ENCODE measurements at places on chromosomes 6 and 20. TPM values are rescaled to one million over a fixed set of nuclear protein-coding genes. Genes with fewer than 3 reads are reported as not detected.

Gene ACSS2
- total RNA-seq, result 48.2 TPM

Gene SGK2
- not detected for total RNA-seq

Gene MOXD1
- 96.5 TPM for total RNA-seq

Gene GSTA1
- 0.68 TPM for total RNA-seq

Gene DDO
- total RNA-seq, result 5.5 TPM

Gene MOCS3
- 10.1 TPM for total RNA-seq

Gene ARMH2
- not detected for total RNA-seq

Gene OR12D3
- not detected for total RNA-seq

Gene FLRT3
- 1.4 TPM for total RNA-seq

- DNase-seq, result no peak
Observed at GRCh38 chr20:10747019-10747418, 73.2 kb upstream of the JAG1 start.

- DNase-seq, result no peak
Observed at GRCh38 chr20:36210436-36211021, 25.7 kb upstream of the AAR2 start.

DNA sequence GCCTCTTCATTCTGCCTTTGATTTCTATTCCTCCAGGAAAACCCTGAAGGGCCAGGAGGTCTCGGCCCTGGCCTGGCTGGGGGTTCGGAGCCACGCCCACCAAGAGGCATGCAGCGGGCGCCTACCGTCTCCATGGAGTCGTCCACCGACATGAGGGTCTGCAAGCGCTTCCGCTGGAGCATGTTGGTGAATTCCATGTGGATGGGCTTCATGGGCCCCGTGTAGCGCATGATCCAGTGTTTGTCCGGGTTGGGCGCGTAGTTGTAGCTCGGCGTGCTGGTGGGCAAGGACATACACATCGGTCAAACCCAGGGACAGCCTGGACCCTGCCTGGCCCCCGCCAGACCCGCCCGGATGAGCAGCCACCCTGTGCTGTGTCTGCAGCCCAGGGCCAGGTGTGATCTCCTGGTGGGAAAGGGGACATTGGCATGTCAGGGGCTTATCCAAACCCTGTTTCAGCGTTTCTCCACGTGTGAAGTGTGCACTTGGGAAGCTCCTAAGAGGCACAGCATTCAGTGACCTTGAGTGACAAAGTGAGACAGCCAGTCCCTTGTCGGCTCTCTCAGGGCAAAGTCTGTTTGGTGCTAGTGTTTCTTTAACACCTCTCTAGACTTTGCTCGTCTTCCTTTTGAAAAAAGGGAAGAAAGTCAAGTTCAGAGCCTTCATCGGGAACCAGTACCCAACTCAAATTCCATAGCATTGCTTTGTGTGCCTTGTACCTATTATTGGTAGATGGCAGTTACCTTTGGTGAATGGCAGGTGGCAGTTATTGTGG, 100.8 kb downstream of the SULF2 start:
- no peak for DNase-seq

DNA sequence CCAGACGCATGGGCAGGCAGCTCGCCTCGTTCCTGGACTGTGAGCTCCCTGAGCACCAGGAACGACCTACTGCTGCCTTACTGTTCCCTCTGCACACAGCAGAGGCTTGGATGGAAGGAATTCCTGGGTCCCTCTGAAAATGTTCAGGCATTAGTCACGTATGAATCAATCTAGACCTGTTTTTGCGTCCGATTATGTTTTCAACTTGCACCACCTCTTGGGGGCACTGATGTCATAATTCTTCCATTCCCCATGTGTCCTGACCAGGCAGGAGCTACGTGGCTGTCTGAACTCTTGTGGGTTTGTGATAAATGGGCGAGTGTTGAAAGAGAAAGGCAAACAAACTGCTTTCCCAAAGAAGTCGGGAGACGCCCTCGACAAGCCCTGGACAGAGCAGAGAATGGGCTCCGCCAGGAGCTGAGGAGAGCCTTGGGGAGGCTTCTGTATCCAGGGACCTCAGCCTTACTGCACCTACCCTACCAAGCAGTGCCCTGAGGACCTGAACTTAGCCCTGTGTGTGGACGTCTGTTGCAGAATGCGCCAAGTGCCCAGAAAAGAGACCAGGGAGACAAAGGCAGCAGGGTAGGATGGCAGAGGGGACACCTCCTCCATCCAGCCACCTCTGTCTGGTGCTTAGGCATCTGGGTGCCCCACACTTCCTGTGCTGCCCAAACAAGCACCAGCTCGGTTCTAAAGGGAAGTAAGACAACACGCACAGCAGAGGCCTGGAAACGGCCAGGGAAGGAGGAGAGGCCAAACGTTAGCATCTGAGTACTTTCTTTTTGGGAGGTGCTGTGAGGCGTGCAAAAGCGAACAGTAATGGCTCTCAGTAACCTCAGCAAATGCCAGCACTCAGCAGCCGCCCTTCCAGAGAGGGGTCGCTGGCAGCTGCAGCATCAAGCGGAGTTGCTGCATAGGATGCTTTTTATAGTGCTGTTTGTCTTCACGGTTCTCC, 124.2 kb downstream of the LY86 start:
- DNase-seq, result peak; percentile 19

DNA sequence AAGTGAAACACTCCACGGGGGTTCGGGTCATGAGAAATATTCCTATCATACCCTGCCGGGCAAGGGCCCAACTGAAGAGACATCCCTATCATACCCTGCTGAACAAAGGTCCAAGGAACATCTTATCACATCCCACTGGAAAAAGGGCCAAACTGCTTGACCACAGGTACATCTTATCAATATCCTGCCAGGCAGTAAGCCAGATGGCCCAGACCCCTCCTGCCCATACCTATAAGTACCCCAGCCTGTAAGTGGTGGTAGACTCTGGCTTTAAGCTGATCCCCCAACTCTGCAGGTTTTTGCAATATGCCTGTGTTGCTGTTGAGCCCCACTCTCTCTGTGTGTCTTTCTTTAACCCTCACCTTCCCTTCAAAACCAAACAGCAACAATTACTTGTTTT, 51.6 kb downstream of the ZNF334 start:
- DNase-seq, result no peak

DNA sequence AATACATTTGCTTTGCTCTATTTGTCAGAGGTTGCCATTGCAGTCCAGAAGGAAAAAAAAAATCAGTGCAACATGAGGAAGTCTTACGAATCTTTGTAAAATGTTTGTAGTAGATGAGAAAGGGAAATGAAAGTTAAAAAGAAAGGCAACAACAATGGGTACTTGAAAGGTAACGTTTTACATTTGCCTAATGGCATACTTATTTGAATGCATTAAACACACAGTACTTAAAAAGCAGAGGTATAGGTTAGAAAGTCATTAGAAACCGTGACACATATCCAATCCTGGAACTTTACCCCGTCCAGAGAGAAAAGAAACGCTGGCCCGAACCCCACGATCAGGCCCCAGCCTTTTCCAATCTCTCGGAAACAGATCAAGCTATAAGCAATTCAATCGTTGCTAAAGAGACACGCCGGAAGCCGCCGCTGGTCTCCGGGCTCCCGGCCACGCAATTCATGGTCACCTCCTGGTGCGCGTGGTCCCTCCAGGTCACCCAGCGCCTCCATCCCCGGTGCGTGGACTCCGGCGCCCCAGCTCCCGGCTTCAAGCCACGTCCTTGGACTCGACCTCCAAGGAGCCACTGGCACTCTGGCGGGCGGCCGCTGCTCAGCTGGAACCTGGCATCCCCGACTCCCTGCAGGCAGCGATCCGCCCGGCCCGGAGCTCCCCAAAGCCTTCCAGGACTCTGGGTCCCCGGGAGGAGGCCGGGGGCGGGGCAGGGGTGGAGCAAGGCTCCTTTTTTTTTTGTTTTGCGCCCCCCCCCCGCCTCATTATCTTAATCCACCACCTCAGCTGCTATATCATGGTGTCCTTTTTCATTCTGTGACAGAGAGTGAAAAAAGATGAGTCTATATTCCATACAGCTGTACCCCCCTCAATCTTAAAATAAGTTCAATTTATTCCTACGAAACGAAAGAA, at the start of gene SLC18B1:
SLC18B1 (minus strand) TSS at position 687 of the 918 bp plus-strand sequence; CDS start at position 506, 181 bp downstream.
- peak; percentile 48 for DNase-seq

Measured in RPMI7951 (cell line).